Stimulated activated CD4-positive, alpha-beta T cell treated with anti-CD3 and anti-CD28 coated beads, Interleukin-4, amount 100 ng/mL, for 24 hours (primary cell): ENCODE measurements at places on chromosomes 5 and 9.

DNA sequence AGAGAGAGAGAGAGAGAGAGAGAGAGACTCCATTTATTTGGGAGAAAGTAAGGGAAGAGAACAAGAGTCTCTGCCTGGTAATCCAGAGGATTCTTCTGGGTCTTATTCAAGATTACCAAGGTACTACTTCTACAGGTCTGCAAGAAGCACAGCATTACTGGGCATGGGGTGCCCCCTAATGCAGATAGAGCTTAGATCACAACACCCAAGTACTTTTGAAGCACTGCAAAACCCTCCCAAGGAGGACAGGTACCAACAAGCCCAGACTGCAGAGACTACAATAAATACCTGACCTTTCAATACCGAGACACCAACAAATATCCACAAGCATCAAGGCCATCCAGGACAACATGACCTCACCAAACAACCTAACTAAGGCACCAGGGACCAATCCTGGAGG is 94.7 kb upstream of the PHF24 start:
- DNase-seq = no peak

- DNase-seq = no peak
Measured at GRCh38 chr9:137116728-137117127, 2.2 kb upstream of the DPP7 start.

DNA sequence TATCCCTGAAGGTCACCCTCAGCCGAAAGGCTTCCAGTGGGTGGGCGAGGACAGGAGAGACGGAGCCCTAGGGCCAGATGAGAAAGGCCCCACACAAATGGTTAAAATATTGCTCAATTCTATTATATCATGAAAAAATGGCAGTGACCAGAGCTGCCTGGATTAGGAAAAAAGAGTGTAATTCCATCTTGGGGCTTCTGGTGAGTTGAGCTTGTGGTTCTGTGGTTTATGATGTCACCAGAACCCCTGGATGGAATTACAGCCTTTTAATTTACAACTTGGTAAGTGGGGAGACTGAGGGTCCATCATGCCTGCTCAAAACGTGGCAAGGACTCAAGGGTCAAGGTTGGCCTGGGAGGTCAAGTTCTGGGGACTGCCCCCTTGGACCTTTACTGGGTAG is 55.5 kb upstream of the STC2 start:
- DNase-seq = no peak

DNA sequence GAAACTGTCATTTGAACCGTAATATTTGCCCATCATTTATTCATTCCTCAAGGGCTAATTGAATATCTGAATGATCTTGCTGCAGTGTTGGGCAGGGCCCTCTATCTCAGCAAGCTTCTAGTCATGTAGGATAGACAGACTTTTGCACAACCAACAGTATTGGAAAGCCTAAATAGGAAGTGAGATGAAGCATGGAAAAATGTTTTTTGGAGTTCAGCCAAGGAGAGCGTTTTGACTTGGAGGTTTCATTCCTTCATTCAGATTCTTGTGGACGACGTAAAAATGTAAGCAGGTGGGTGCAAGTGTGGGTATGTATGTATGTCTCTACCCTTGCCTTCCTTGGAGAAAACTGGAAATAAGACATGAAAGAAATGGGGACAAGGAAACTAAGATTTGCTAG is 15.5 kb downstream of the DAPK1 start:
- DNase-seq = no peak
